Calu3 (cell line): ENCODE measurements at places on chromosomes 12 and 14. TPM values are rescaled to one million over a fixed set of nuclear protein-coding genes. Genes with fewer than 3 reads are reported as not detected.

DNA sequence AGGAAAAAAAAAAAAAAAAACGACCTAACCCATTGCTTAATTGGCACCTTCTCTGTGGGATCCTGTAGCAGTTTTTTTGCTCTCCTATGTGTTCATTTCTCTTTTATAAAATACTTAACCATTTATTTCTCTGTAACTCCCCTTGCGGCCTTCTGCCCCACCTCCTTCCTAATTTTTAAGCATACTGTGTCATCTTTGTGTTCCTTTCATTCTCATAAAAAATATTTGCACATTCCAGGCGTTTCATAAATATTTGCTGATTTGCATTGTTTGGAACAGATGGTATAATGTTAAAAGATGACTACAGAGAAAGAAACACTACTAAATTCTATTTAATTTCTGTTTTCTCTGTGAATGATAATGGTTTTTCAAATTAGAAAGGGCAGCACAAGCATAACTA, 77.9 kb downstream of the NPAS3 start:
- DNase-seq: no peak

- DNase-seq: peak; percentile 73
These were observed 9.2 kb upstream of the HIP1R start for GRCh38 chr12:122825773-122826724.

SMCO2 gene
- total RNA-seq: 1.6 and 2.5 TPM in 2 replicates

C12orf57 gene
- 96.7 and 103 TPM in 2 replicates for total RNA-seq

GPR135 gene
- total RNA-seq: 5.5 and 6.3 TPM in 2 replicates

GRCh38 chr12:83102499-83102898, 415.8 kb downstream of the TMTC2 start:
- DNase-seq: no peak

GRCh38 chr12:21239866-21240265, 94.9 kb downstream of the SLCO1A2 start:
- no peak for DNase-seq

- DNase-seq: no peak
These were observed 22.4 kb downstream of the LACRT start for GRCh38 chr12:54612225-54612750.

KRT73 gene
- not detected in 2 replicates for total RNA-seq

MDP1 gene
- 7.4 and 8.9 TPM in 2 replicates for total RNA-seq

TOMM20L gene
- not detected in 2 replicates for total RNA-seq

GRCh38 chr12:118061873-118062843, 1.2 kb upstream of the WSB2 start:
- peak; percentile 58 for DNase-seq

CCDC60 gene
- not detected in 2 replicates for total RNA-seq

DNA sequence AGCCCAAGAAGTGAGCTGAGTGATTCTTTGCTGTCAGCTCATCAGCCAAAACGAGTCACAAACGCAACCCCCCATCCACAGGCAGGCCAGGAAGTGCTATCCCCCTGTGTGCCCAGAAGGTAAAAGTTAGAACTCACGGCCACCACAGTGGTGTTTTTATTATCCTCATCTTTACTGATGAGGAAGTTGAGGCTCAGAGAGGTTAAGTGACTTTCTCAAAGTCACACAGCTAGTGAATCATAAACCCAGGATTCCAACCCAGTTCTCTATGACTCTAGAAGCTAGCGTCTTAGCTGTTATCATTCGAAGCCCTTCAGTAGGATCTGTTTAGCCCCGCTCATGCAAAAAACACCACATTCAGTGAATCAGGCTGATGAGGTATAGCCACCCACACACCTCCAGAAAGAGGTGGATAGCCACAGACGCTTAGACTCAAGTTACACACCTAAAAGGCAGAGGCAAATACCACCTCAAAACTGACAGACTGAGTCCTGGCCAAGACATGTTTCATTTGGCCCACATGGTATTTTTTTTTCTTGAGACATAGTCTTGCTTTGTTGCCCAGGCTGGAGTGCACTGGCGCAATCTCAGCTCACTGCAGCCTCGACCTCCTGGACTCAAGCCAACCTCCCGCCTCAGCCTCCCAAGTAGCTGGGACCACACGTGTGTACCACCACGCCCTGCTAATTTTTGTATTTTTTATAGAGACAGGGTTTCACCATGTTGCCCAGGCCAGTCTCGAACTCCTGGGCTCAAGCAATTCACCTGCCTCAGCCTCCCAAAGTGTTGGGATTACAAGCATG, 100.7 kb downstream of the SCARB1 start:
- no peak for DNase-seq

KLRK1 gene
- total RNA-seq: not detected in 2 replicates

PTCSC3 gene
- total RNA-seq: not detected in 2 replicates

DNA sequence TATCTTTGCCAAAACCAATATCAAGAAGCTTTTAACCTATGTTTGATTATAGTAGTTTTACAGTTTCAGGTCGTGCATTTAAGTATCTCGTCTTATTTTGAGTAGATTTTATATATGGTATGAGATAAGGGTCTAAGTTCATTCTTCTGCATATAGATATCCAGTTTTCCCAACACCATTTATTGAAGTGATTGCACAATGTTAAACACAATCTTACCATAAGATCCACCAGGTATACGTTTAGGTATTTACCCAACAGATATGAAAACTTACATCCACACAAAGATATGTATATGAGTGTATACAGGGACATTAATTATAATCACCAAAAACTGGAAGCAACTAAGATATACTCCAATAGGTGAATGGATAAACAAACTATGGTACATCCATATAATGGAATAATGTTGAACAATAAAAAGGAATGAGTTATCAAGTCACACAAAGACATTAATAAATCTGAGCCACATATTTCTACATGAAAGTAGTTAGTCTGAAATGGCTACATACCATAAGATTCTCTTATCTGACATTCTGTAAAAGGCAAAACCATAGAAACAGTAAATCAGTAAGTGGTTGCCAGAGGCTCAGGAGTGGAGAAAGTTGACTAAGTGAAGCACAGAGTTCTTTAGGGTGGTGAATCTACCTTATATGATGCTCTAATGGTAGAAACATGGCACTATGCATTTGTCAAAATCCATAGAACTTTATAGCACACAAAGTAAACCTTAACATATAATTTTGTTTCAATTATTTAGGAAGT, 222.6 kb downstream of the NUAK1 start:
- DNase-seq: no peak

CPNE6 gene
- not detected in 2 replicates for total RNA-seq

DNA sequence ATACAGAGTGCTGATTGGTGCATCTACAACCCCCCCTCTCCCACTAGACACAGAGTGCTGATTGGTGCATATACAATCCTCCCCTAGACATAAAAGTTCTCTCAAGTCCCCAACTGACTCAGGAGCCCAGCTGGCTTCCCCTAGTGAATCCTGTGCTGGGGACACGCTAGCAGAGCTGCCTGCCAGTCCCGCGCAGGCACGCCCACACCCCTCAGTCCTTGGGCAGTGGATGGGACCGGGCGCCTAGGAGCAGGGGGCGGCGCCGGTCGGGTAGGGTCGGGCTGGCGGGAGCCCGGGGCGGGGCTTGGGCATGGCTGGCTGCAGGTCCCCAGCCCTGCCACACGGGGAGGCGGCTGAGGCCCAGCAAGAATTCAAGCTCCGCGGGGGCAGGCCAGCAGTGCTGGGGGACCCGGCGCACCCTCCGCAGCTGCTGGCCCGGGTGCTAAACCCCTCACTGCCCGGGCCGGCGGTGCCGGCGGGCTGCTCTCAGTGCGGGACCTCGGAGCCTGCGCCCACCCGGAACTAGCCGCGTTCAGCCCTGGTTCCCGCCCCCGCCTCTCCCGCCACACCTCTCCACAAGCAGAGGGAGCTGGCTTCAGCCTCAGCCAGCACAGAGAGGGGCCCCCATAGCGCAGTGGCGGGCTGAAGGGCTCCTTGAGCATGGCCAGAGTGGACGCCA, 64.3 kb upstream of the DDHD1 start:
- peak; percentile 86 for DNase-seq

DNA sequence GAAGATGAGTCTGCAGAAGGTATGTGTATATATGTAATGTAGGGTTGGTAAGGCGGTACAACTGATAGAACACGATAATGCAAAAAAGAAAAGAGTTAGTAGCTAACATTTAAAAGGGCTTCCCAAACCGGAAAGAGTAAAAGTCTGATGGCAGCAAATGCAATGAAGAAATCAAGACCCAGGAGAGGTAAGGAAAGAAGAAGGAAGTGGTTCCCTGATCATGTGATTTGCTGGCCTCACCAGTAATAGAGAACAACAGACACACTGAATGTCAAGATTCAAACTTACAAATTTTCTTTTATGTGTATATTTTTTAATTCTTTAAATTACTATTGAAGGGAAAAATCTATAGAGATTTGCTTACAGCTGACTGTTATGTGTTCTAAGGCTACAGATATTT, 18.4 kb downstream of the ZFC3H1 start:
- no peak for DNase-seq

ADAM21 gene
- total RNA-seq: 0.17 and 0.22 TPM in 2 replicates

GRCh38 chr12:98754095-98754494, 109.0 kb downstream of the APAF1 start:
- DNase-seq: peak; percentile 44

DNA sequence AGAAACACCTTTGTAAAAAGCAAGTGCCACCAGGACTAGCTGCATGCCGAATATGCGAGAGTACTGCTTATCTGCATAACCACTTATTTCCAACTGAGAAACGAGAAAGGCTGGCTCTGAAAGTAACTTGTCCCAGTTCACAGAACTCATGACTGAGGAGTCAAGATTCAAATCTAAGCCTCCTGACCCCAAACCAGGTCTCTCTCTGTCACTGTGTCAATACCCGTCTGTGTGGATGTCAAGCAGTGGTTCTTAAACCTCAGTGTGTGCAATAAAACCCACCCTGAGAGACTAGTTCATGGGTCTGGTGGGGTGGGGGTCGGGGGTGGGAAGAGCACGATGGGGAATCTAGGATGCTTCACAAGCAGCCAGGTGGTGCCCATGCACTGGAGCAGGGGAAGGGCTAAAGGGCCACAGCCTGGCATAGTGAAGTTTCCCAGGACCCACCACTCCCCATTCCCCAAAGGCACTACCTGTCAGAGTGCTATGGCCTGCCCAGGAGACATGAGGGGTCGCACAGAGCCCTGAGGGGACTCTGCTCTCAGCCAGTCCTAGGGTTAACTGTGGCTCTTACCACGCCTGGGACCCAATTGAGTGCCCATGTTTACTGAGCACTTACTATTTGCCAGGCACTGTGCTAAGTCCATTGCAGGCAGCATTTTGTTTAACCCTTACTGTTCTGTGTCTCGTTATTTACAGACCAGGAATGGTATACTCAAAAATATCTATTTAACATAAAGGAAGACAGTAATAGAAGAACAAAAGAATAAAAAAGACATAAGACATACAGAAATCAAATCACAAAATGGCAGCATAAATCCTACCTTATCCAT, 33.4 kb upstream of the PNMA1 start:
- DNase-seq: no peak

DNA sequence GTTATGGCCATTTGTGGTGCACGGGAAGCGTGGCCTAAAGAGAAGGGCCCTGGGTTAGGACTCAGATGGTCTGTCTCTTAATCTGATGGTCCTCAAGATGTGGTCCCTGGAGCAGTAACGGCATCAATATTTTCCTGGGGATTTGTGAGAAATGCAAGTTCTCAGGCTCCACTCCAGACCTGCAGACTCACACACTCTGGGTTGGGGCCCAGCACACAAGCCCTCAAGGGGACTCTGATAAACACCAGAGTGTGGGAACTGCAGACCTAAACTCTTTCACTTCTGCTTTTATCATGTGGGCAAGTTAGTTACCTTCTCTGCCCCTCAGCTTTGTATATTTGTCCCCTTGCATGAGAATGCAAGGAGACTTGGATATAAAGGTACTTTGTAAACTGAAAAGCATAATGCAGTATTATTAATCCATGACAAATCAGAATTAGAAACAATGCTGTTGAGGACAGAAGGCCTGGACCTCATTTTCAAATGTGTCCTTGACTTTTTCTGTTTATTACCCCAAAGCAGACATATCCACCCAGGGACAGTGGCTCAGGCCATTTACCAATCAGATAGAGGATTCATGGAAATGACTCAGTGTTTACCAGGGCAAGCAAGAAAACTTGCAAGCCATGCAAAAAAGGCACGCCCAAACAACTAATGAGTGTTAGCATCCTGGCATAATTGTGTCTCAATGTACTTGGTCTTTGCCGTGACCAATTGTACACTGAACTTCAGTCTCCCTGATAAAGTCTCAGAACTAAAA, 157.0 kb downstream of the ASCL1 start:
- DNase-seq: no peak

FOXG1 gene
- not detected in 2 replicates for total RNA-seq

DNA sequence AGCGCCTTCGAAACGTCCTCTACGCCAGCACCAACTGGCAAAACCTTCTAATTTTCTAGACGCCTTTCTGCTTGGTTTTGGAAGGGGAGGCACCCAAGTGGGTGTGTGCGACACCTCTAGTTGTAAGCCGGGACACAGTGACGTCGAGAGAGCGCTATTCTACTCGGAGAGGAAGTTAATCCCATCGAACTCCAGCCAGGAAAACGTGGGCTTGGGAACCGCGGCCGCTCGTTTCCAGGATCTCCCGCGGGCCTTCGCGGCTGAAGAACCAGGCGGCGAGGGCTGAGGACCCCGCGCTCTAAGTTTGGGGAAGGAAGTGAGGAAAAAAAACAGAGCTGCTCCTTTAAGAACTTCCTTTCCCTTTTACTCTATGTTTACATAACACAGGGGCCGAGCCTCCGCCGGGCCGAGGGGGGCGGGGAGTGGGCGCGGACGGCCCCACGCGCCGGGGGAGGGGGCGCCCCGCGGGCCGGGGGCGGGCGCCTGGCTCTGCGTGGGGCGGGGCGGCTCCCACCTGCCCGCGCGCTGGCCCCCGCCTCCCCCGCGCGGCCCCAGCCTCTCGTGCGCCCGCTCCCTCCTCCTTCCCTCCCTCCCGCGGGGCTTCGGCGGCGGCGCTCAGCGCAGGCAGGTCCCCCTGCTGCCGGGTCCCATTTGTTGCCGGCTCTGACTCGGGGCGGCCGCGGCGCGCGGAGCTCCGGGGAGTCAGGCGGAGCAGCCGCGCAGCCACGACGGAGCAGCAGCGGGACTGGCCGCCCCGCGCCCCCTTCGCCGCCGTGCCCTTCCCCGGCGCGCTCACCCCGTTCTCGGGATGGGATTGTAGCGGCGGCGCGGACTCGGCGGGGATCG, at the start of gene PELI2:
PELI2 (plus strand) TSS at position 647 of the 846 bp plus-strand sequence. CDS start 250 bp downstream, outside the sequence.
- DNase-seq: peak; percentile 85

SAMD15 gene
- 0.52 and 1.1 TPM in 2 replicates for total RNA-seq

DNA sequence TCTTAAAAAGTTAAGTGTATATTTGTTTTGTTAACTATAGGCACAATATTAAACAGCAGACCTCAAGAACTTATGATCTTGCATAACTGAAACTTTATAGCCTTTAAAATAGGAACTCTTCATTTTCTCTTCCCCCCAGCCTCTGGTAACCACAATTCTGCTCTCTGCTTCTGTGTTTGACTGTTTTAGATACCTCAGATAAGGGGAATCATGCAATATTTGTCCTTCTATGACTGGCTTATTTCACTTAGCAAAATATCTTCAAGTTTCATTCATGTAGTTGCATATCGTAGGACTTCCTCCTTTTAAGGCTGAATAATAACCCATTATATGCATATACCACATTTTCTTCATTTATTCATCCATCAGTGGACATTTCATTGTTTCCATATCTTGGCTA, 131.3 kb downstream of the PTPRO start:
- DNase-seq: no peak

KCNA5 gene
- total RNA-seq: not detected in 2 replicates
